Activated CD8-positive, alpha-beta memory T cell treated with anti-CD3 and anti-CD28 coated beads for 24 hours (primary cell): ENCODE measurements at places on chromosomes 3 and 15.

GRCh38 chr15:92879949-92880725 lies 20.0 kb upstream of the CHD2 start:
- DNase-seq = no peak

GRCh38 chr3:53775834-53776251 lies 70.4 kb downstream of the CHDH start:
- no peak for DNase-seq

DNA sequence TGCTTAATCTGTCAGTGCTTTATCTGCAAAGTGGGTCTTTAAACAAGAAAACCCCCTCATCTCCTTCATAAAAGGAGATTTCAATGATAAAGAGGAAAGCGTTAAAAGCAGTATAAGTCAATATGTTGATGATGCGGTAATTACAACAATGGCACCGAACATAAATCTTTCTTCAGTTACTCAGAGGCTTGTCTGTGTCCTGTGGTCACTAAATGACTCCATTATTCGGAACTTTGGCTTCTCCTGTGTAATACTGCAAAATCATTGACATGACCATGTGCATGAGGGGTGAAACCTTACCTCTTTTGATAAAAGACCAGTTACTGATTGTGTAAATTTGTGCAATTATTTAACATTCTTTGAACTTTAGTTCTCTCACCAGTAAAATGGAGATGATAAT lies 4.8 kb upstream of the USP3 start:
- no peak for DNase-seq

DNA sequence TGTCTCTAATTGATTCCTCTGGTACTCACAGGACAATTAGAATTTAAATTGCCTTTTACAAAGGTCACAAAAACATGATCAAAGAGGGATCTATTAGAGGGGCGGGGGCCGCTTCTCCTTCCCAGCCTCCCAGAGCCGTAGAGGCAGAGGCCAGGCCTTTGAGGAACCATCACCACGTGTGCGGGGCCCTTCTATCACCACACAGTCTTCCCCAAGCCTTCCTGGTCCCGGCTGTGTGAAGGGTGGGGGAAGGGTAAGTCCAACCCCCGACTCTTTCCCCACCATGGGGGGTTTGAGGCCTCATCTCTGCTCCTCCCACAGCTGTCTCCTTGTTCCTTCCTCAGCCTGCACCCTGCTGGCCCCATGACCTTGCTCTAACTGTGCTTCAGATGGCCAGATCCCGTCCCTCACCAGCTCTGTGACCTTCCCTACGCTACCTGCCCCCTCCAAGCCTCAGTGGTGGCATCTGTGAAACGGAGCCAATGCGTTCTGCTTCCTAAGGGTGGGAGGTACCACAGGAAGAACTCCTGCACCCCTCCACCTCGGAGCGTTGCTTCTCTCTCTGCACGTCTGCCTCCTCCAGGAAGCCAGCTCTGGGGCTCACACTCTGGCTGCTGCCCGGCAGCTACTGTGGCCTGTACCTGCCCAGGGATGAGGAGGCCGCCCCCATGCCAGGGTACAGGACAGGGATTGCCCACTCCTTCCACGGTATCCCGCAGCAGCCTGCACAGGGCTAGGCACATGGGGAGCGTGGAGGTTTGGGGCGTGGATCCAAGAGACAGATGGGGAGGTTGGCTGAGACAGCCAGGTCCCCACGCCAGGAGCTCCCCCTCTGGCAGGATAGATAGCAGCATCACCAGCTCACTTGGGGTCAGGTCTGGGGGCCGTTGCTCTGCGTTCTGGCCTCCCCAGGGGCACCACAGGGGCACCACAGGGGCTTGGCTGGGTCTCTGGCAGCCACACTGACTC lies 83.8 kb downstream of the LINGO1 start:
- DNase-seq = no peak
